Posterior cingulate gyrus (tissue), 11 donors: ENCODE measurements at places on chromosomes 6 and 20.

DNA sequence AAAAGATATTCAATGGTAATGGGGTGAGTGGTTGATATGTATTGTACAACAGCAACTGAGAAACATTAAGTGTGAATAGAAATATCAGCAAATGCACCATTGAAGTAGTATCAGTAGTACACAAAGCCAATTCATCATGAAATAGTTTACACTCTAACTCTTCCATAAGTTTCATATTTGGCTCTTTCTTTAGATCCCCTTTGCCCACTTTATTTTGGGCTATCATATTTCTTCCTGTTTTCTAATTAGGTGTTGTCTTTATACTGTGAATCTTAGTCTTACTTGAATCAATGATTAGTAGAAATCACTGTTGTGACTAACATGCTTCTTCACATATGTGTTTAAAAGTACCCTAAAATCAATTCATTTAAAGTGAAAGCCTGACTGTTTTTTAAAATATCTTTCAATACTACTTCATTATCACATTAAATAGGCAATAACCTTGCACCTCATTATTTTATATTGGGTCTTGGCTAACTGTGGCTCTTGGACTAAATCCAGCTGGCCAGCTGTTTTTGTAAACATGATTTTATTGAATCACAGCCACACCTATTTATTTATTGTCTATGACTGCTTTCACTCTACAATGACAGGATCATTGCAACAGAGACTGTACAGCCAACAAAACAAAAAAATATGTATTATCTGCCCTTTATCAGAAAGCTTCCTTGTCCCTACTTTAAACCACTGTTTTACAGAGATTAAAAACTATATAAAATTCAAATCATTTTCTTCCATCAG lies 38.9 kb downstream of the EYS start:
- no peak for DNase-seq

- no peak for DNase-seq
These were observed 953.3 kb upstream of the SLC35B3 start for GRCh38 chr6:9388596-9388995.

DNA sequence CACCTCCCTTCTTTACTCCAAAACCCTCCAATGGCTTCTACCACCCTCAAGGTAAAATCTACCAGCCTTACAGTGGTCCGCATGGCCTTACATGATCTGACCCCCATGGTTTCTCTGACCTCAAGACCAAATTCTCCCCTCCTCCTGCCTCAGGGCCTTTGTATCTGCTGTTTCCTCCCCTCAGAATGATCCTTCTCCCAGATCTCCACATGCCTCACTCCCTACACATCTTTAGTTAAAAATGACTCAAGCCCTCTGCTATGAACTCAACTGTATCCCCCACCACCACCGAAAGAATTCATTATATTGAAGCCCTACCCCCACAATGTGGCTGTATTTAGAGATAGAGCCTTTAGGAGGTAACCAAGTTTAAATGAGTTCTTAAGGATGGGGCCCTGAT lies 4.1 kb downstream of the SLC23A2 start:
- no peak for DNase-seq

- no peak for DNase-seq
These were observed 8.1 kb upstream of the FUT9 start for GRCh38 chr6:96007663-96008062.

DNA sequence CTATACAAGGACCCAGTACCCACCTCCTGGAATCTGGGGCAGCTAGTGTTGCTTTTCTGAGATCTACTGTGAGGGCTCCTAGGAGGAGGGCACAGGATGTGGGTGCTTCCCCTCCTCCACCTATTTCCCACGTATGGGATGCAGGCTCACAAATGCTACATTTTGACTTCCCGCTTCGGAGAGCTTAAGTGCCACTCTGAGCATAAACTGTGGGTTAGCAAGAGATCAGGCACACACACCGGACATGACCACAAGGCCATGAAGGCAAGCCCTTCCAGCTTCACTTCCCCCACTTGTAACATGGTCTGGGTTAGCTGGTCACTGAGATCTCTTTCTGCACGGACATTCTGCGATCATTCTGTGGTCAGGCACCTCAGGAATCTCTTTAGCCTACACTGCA lies 15.7 kb upstream of the TGM3 start:
- no peak for DNase-seq

GRCh38 chr20:48856130-48856529 lies 28.3 kb upstream of the PREX1 start:
- no peak for DNase-seq

- no peak for DNase-seq
These were observed 288.1 kb upstream of the SUPT3H start for GRCh38 chr6:45665859-45666258.

- DNase-seq, result no peak
These were observed 22.3 kb downstream of the LINC00237 start for GRCh38 chr20:21083825-21084325.

DNA sequence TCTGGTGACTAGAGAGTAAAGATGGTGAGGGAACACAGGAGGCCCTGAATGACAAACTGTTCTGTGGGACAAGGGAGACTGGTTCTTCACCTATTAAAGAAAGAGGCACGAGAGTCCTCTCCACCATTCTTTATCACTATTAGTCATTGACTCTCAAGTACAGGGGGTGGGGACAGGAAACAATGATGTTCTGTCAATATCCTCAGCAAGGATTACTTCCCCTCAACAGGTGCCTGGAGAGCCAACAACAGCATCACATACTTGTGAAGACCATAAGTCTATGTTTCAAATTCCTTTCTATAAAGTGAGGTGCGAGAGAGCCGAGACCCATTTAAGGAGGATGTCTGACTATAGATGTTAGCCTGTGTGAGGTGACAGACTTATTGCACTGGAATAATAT lies 72.4 kb upstream of the TBC1D7 start:
- DNase-seq, result no peak

DNA sequence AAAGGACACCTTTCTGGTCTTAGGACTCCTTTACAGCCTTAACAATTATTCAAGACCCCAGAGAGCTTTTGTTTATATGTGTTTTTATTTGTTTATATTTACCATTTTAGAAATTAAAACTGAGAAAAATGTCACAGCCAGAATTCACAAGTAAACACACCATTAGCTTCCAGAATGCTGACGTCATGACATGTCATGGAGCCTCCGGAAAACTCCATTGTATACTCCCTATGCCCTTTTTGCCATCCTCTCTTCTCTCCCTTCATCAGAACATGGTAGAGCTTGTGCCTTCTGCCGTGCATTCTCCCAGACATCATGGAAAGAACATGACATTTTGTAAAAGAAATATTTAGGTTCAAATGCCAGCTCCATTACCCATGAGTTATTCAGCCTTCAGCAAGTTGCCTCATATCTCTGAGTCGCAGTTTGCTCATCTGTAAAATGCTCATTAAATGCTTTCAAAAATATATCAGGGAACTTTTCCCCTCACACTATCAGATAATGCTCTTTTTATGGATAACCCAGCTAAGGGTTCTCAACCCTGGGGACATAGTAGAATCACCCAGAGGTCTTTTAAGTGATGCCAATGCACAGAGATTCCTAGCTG lies 27.8 kb downstream of the TNFAIP3 start:
- DNase-seq, result no peak

- DNase-seq, result no peak
These were observed 299.4 kb upstream of the NRSN1 start for GRCh38 chr6:23826572-23826971.

DNA sequence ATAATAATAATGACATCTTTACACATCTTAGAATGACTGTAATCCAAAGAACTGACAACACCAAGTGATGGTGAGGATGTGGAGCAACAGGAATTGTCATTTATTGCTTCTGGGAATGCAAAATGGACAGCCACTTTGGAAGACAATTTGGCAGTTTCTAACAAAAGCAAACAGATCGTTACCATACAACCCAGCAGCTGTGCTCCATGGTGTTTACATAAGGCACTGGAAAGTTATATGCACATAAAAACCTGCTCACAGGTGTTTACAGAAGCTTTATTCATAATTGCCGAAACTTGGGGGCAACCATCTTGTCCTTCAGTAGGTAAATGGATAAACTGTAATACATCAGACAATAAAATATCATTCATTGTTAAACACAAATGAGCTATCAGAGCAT lies 18.3 kb upstream of the ASF1A start:
- no peak for DNase-seq
